ENCODE measurements at places on chromosomes 4 and X.

GRCh38 chrX:109880629-109881028, 122.3 kb upstream of the TMEM164 start:
- DNase-seq: no peak

GRCh38 chrX:54473993-54474859, 21.8 kb downstream of the FGD1 start:
- DNase-seq: no peak

DNA sequence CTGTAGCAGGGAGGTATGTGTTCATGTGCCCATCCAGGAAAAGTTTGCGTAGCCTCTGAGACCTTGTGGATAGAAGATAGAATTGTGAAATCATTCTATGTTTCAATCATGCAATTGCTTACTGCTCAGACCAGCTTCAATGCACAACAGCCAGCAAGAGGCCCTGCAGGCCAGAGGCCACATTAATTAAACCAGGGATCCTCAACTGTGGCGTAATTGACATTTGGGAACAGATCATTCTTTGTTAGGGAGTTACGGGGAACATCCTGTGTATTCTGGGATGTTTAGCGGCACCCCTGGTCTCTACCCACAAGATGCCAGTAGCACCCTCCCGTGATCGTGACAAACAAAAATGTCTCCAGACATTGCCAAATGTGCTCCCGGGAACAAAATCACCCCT, 86.5 kb upstream of the PRPS2 start:
- no peak for DNase-seq

DNA sequence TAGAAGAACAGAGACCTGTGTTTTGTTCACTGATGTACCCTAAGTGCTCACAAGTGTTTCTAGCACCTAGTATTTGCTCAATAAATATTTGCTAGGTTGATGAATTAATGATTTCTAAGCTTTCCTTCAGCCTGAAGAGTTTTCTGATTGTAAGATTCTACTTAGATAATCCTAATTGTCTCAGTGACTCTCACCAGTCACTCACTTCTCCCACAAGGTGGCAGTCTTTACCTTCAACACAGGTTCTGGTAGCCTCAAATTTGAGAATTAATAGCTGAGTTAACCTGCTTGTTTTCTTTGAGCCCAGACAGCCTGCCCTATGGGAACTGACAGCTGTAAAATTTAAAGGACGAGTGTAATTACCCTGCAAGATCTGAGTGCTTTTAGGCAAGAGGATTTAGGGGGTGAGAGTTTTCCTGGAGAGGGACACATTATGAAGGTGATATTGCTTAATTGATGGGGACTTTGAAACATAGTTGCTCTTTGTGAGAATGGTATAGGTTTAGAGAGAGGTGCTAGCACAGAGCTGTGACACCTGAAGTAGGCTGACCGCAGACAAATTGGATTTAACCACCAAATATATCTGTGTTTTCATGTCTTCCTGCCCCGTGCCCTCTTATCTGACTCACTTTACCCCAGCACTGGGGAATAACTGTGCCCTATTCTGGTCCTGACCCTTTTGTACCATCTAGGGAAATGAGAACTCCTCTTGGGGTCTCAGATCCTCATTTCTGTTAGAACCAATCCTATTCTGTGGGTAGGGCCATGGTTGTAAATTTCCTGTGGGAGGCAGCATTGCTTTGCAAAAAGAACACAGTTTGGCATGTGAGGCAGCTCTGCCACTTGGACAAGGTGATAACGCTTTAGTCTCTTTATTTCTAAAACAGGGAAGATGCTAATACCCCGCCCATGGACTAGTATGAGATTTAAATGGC, 27.7 kb downstream of the CD38 start:
- peak; percentile 29 for DNase-seq

GRCh38 chr4:37040816-37041215, 203.7 kb upstream of the NWD2 start:
- no peak for DNase-seq

DNA sequence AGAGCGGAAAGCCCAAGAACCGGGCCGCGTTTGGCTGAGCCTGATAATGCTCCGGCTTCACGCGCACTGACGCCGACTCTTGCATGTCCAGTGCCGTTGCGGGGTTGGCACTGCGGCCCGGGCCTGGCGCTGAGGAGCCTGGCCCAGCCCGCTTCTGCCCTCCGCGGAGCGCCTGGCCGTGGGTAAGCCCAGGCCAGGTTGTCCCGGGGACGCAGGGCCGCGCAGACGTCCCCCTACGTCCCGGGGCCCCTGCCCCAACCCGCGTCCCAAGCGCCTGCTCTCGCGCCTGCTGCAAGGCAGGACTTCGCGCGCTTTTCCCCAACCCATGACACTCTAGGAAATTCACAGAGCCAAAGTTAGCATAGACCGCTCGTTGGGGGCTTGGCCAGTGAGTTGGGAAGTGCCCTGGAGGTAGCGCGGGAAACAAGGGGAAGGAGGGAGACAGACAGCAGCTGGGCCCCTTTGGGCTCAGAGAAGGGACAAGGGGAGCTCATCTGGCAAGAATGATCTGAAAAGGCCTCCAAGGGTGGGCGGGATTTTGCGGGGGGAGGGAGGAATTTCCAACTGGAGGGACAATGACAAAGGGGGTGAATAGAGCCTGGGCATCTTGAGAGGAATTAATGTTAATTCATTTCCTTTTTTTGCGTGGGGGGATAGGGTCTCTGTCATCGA, 665 bp upstream of the LRPAP1 start:
- no peak for DNase-seq

DNA sequence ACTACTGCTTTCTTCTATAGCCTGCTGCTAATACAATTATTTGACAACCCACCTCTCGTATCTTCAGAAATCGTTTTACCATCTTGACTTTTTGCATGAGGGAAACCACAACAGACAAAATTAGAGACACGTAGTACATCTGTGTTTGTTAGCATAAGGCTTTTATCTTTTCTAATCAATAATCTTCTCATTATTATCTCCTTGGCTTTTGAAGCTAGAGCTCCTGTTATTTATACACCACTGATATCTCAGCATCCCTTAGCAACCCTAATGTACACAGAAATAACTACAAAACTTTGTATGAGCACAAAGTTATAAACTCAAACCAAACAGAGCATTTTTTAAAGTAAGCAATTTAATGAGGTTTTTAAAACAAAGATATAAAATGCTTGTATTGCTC, 39.7 kb downstream of the CORIN start:
- DNase-seq: no peak

DNA sequence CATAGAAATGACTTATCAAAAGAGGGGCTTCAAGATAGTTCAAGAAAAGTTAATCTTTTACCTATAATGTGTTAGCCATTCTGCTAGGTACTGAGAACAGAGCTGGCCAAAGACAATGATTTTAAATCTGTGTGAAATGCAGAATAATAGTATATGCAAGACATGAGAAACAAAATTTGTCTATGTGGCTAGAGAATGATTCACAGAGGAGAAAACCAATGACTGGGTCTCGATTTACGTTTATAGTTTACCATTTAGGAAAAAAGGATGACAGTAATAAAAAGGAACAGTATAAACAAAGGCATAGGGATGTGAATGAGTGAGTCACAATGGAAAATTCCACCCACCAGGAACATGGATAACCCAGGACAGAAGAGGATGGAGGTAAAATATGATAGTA, 31.9 kb downstream of the NPFFR2 start:
- no peak for DNase-seq

DNA sequence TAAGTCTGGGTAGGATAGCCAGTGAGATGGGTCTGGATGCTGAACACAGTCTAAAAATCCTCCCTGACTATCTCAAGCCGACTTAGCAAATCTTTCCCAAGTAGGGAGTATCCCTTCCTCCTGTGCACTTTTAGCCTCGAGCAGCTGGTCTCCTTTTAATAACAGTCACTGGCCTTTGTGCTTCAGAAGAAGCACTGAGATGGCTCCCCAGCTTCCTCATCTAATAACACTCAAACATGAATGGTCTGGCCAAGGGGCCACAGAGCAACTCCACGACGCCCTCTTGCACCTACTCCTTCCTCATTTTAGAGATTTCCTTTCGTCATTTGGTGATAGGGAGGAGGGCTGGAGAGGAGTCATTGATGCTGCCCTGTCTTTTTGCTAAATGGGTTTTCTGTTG, 78.8 kb upstream of the TMEM150C start:
- DNase-seq: no peak

- DNase-seq: peak; percentile 45
Measured at GRCh38 chrX:71178908-71179307, 34.3 kb downstream of the NLGN3 start.

DNA sequence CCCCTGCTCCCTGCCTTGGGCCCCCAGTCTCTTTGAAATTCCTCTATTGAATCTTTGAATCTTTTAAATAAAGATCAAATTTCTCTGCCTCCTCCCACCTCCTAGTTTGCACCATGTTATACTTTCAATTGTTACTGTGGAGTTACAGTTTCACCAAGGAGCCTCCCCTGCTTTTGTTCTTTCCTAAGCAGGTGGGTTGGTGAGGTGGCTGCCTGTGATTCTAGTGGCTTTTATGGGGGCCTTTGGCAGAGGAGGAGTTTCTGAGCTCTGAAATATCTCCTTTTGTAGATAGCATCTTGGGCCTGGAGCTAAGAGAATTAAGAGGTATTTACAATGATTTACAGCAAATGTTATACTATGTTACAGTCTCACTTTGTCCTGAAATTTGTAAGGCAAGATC, 133.8 kb upstream of the STX18 start:
- no peak for DNase-seq

- DNase-seq: no peak
Measured at GRCh38 chr4:32569861-32570260, 1849.7 kb downstream of the PCDH7 start.

GRCh38 chr4:48275247-48275646, 5.6 kb upstream of the TEC start:
- no peak for DNase-seq

- no peak for DNase-seq
Measured at GRCh38 chr4:102959496-102959895, 60.0 kb downstream of the SLC9B1 start.

- no peak for DNase-seq
Measured at GRCh38 chrX:112645774-112646173, 34.0 kb downstream of the LHFPL1 start.

GRCh38 chrX:120238933-120239332, 11.7 kb upstream of the ZBTB33 start:
- no peak for DNase-seq

DNA sequence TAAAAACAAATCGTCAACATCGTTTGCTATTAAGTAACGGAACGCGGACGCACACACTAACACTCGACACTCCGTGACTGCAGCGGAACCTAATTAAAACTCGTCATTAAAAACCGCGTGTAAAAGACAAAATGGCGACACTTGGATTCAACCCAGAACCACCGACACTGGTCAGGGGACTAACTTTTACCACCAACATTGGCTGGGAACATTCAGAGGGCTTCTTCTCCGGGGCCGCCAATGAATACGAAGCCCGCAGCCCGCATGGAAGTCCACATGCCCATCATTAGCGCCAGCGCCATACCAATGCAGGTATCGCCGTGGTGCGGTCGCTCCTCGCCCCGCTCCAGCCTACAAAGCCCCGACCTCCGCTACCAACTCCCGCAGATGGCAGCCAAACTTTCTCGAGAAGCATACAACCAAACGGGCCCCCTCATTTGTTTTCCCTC, 498 bp downstream of the RBMX start:
- DNase-seq: no peak

GRCh38 chr4:102819588-102820365, 7.6 kb downstream of the UBE2D3 start:
- no peak for DNase-seq

GRCh38 chrX:70549429-70549828, 104.8 kb downstream of the DLG3 start:
- no peak for DNase-seq

DNA sequence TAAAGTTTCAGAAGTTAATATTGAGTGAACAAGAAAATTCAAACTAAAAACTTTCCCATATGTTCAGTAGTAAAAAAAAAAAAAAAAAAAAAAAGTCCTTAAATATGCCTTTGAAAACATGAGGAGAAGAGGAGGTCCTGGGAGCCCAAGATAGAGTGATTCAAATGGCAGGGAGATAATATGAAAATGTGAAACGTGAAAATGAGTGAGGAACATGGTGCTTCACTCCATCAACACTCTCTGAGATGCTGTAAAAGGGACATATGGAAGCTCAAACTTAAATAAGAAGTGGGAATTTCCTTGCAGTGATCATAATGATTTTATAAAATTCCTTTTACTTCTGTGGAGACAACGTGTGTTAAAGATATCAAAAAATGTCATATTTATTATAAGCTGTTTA, 423.9 kb downstream of the PABPC4L start:
- DNase-seq: no peak

GRCh38 chr4:87044511-87045233, 109.9 kb downstream of the AFF1 start:
- no peak for DNase-seq
